HAP-1 (cell line): ENCODE measurements at places on chromosomes 6 and 20.

- DNase-seq = no peak
Measured at GRCh38 chr20:20759132-20759531, 46.7 kb upstream of the RALGAPA2 start.

DNA sequence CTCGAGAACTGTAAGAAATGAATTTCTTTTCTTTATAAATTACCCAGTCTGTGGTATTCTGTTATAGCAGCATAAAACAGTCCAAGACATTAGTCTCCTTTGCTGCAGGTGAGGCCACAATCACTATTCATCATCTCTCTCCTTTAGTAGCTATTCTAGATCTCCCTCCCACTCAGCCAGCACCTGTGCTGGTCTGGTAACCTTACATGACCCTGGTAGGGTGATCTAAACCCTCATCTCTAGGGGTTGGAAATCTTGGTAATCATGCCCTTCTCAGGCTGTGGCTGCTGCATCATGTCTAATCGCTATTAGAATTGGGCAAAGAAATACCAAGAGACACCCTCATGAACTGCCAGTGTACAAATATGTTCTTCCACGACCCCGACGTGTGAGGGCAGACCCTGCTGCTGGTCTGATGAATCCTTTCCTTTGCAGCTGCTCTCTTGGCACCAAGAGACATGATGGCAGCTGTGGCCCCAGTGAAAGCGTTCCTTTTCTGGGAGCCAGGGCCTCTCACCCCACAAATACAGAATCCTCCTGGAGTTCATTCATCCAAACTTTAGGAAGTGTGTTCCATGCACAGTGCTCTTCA, 23.0 kb upstream of the IGF2R start:
- DNase-seq = no peak

GRCh38 chr6:49003348-49003747, 459.7 kb downstream of the MMUT start:
- DNase-seq = no peak

DNA sequence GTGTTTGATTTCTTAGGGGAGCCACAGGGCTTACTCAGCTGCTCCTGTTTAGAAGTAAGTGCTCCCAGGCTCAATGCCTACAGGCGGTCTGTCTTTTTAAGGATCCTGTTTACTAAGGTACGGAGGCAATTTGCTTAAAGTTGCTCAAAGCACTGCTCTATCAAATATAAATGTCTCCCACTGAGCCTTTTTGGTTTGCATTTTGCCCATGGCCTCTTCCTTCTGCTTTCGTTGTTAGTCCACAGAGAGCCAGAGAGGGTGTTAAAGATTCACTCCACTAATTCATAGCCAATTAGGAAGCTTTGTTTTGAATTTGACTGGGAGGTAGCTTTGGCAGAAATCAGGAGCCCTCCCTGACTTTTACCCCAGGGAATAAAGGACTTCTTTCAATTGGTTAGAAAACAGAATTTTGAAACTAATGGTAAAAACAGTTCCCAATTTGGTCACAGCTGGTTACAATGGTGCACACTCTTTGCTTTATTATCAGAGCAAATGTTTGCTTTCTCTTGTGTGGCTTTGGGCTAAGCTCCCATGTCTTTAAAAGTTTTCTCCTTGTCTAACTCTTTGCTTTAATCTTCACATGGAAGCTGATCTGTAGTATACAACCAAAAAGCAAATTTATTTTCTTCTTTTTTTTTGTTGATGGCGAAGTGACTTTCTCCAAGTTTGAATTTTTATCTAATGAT, 126.2 kb downstream of the IMPG1 start:
- DNase-seq = no peak

- peak; percentile 62 for DNase-seq
Measured at GRCh38 chr6:31952140-31952805, 6.4 kb downstream of the CFB start.

GRCh38 chr6:157777344-157777743, 45.7 kb upstream of the SNX9 start:
- DNase-seq = no peak

DNA sequence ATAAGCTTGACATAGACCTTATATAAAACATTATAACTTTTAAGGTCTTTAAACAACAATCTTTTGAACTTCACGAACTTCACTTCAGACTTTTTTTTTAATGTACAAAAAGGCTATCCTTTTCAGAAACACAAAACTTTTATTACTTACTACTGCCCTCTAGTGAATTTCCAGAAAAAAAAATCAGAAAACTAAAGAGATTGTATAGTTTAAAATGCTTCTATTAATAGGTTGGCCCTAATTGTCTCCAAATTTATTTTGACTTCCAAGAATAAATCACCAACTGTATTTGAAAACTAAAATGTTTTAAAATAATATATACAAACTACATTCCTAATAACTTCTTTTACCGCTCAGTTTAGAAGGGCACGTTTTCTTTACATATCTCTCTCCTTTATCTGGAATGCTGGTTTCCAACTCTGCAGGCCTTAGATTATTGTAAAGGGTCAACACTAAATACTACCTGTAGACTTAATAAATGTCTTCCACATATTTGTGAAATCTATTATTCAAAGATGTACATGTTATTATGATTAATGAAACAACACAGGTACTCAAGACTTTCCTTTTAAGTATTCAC, 66.8 kb downstream of the LMBRD1 start:
- no peak for DNase-seq

DNA sequence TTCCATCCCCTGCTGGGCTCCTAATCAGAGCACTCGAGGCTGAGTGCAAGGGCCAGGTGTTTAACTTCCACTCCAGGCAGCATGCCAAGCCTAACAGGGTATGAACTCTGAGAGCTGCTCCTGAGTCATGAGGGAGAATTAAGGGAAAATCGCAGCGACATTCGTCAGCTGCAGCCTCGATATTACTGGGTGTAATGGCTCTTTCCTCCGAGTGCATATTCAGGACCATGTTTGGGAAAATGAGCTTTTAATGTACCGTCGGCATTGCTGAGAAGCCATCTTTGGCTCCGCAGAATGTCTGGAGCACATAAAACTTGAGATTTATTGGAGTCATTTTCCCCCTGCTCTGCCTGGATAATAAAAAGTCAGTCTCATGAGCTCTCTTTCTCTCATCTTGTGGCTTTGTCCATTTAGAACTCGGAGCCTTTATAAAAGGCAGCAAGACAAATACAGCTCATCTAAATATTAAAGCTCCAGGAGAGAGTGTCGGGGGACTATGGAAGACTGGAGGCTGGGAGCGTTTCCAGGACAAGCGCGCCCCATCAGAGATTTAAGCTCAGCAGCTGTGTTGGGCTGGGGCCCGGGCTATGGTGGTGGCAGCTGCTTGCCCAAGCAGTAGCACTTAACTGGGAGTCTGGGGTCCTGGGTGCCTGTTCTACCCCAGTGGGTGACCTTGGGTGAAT, 103.7 kb downstream of the TOX2 start:
- peak; percentile 62 for DNase-seq

DNA sequence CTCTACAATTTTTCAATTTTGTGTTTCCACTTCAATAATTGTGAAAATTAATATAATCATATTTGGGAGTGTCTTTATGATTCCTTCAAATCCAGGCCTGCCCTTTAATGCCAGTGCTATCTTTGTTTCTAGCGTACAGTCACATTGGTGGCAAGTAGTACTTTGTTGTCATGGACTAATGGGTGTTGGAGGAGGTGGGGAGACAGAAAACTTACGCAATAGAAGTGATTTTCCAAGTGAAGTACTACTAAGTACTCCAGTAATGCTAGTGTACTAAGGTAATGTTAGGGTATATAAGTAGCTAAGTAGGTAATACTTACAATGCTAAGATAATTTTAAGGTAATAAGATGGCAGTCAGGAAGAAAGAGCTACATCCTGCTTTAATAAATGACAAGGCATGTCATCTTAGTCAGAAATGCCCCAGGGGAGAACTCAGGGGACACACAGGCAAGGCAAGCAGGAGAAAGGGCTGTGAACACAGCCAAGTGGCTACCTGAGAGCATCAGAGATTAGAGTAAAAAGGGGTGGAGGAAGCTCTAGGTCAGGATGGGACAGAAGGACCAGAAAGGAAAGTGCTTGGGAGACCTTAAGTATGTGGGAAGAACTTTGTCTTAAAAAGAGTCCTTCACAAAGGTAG, 217.2 kb upstream of the PRDM1 start:
- no peak for DNase-seq

DNA sequence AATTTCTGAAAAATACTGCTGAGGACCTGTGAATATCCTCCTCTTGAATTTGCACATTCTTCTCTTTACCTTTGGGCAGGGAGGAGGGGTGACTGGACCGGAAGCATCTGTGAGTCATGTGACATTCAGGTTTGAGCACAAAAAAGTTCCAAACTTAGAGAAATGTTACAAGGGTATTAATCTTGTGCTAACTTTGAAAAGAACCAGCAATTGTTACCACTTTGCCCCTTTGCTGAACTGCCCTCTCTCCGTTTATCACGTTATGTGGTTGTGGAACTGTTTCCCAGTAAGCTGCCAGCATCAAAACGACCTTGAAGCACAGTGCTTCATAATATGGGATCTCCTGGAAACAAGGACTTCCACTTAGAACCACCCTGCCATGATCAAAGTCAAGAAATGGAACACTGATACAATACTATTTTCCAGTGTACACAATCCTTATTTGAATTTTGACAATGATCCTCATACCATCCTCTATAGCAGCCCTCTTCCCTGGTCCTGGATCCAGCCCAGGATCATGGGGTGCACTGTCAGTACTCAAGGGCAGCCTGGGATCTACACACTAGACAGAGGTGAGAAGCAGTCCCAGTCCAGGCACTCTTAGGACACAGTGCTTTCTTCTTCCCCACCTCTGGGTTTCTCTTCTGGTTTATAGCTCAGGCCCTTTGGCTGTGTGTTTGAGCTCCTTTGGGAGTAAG, 2.3 kb upstream of the TUBB1 start:
- DNase-seq = no peak

DNA sequence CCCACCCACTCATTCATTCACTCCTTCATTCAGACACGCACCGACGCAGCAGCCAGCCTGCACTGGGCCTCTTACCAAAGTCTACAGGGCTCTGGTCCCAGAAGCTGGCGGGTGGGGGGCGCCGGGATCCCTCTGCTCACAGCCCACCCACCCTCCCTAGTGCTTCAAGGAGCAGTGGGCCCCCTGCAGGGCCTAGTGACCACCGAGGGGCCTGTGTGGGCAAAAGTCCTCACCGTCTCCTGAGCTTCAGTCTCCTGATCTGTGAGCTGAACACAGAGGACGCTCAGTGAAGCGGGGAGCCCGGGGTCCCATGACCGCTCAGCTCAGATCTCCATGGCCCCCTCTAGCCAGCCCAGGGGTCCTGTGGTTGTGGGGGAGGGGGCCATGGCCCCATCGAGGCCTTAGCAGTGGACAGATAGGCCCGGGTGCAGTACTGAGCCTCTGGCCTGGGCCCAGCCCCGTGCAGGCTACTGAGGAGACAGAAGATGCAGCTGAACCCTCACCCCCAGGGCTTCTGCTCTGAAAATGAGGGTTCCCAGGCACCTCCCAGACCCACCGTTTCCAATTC, 33.4 kb upstream of the MRGBP start:
- DNase-seq = no peak

GRCh38 chr20:57968120-57968519, 258.3 kb upstream of the PMEPA1 start:
- DNase-seq = no peak

- DNase-seq = no peak
Measured at GRCh38 chr6:37396571-37397180, 36.3 kb upstream of the CMTR1 start.

- DNase-seq = no peak
Measured at GRCh38 chr6:135159531-135159930, 21.6 kb upstream of the MYB start.

- DNase-seq = no peak
Measured at GRCh38 chr20:472137-472846, 10.0 kb upstream of the TBC1D20 start.

DNA sequence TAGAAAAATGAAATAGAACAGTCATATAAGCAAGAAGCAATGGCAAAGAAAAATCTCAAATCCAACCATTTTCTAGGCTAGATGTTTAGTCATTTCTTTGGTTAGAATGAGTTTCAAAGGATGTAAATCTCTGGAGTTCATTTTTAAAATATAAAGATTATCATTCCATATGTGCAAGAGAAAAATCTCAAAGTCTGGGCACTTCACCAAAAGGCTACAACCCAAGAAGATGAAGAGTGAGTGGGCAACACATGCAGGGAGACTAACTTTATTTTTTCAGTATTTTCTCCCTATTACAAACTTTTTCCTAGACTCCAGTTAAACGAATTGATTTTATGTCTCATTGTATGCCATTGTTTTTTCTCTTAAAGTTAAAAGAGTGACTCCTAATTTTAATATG, 83.6 kb downstream of the PHACTR1 start:
- DNase-seq = no peak

GRCh38 chr6:168009331-168009730, 11.9 kb downstream of the KIF25 start:
- DNase-seq = no peak

DNA sequence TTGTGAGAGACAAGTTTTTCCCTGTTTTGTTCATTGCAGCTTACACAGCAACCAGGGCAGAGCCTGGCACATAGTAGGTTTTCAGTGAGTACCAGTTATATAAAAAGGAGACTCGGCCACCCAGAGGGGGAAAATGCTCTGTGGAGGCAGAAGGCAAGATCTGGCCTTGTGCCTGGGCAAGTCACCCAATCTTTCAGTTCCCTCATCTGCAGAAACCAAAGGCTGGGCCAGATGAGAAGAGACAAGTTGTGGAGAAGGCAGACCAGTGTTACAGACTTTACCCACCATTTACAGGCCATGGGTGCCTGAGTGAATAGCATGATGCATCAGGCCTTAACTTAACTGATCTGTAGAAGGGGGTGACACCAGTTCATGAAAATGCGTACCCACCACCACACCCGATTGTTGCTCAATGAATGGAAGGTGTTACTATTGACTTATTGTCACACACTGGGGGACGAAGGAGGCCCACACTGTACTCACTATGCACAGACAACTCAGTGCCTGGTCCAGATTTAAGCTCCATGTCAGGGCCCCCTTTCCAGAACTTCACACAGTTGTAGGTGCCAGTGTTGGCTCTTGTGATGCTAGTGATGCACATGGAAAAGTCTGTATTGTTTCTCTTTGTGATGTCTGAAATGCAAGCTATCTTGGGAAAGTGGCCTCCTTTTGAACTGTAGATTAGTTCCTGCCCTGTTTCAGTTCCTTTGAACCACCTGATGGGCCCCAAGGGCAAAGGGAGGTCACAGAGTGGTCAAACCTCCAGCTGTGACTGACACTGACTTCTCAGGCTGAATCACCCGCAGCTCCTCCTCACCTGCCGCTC, 64.3 kb upstream of the SIRPG start:
- DNase-seq = no peak

DNA sequence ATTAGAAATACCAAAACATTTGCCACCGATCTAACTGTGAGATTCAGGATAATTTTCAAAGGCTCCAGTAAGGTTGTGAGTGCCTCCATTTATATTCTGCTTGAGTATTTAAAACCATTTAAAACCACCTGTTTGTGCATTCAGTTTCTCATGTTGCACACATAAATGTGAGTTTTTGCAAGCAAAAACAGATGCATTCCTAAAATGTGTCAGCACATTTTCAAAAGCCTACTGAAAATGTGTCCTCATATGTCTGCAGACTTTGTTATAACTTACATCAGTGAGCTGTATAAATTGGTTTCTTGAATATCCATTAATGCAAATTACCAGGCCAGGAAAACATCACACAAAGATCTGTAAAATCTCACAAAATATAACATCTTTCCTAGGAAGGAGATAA, 676.6 kb upstream of the EPHA7 start:
- DNase-seq = no peak
